GM13977 (cell line): ENCODE measurements at places on chromosomes 1 and 21.

GRCh38 chr1:1124786-1125642 is 9.1 kb upstream of the C1orf159 start:
- DNase-seq, result no peak

DNA sequence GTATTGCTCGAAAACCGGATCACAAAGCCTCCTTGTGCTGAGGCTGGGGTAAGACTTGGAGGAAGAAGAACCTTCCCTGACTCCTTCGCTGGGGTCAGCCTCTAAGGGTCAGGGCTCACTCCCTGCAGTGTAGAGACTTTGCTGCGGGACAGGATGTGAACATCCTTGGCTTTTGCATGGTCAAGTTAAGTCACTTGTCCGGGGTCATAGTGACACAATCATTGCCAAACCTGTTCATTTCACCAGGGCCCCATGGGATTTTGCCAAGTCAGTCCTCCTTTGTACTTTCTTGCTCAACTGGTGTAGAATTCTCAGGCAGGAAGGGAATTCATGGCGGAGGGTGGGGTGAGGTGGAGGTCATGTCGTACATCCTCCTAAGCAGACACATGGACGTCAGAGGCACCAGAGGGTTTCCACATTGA is 24.7 kb upstream of the IL10 start:
- DNase-seq, result no peak

DNA sequence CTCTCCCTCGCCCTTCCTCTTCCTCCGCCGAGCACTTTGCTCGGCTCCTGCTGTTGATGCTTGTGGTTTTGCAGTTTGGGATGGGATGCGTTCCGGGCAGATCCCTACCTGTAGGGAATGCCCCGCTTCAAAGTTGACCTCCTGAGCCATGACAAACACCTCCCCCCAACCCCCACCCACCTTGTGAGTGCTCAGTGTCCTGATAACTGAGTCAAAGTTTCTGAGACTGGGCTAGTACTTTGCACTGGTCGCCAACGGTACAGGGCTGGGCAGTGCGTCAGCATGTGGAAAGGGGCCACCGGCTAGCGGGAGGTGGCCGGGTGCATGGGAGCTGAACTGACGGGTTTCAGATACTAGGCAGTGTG is 771 bp downstream of the RABGAP1L start:
- DNase-seq, result no peak

DNA sequence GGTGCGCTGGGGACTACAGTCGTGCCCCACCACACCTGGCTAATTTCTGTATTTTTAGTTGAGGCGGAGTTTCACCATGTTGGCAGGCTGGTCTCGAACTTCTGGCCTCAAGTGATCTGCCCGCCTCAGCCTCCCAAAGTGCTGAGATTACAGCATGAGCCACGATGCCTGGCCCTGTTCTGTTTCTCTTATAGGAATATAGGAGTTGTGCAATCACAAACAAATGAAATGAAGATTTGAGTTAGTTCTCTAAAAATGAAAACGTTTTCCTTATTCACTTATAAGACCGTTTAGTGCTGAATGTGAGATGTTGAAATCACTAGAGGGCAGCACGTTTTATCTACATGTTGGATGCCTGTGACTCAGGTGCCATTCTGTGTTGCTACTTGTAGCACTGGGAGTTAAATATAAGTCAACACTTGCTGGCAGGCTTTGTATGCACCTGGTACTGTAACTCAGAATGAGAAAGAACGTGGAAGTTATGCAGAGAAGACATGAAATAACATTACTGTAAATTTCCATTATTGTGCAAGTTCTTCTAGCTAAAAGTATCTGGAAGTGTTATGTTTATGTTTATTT is 45.8 kb downstream of the MIGA1 start:
- DNase-seq, result peak; percentile 16

- no peak for DNase-seq
Observed at GRCh38 chr1:221972276-221973235, 230.7 kb upstream of the DUSP10 start.

DNA sequence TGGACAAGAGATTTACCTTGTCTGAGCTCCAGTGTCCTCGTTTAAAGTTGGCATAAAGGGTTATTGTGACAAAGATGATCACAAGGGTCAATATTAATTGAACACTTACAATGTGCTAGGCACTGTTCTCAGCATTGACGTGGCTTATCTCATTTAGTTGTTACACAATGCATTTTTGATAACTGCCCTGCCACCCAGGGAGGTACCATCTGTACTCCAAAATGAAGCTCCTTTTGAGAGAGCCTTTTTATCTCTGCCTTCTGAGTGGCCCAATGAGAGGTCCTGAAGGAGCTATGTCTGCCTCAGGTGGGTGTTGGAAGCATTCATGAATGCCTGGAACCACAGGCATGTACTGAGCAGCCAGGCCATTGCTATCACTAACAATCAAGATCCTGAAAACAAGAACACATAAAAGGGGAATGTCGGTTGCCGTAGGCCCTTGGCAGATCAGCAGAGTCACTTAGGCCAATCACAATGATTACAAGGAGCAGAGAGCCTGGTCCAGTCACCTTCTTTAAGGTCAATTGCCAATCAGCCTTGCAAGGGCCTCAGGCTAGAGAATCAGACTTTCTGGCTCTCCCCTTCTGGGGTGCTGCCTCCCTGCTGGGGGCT is 78.5 kb downstream of the NMNAT2 start:
- no peak for DNase-seq

DNA sequence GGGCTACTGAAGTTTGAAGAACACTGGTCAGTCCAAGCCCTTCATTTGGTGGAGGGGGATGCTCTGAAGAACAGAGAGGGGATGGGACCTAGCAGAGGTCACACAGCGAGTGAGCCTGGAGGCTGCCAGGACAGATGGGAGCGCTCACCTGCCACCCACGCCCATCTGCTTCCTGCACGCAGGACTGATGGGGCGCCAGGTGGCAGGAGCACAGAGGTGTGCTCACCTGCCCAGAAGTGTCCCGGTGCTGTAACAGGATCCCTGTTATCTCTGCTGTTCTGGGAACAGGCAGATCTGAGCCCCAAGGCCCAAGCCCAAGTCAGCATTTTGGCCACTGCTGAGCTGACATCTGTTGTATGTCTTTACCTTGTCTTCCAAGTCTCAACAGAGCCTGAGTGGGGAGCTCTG is 40.5 kb downstream of the EPHB2 start:
- DNase-seq, result no peak

GRCh38 chr1:185601189-185601588 is 133.0 kb upstream of the HMCN1 start:
- no peak for DNase-seq

DNA sequence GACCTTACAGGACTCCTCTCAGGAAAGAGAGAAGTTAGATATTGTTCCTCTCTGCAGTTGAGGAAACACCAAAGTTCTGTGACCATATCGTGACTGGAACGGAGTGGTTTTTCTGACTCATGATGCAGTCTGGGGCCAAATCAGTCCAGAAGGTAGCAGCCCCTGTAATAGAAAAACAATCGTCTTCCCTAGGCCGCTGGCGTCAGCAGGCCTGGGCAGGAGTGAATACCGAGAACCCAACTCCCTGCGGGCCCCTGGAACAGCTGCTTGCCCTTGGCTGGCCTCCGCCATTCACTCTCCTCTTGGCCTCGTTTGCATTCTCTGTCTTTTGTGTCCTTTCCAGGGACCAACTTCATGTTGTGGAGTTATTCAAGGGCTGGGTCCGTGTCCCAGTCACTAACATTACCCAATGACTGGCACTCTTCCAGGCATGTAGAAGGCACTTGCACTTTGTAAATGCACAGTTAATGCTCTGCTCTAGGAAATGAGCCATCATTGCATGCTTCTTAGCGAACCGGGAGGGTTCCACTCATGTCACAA is 10.9 kb upstream of the CD101 start:
- no peak for DNase-seq

DNA sequence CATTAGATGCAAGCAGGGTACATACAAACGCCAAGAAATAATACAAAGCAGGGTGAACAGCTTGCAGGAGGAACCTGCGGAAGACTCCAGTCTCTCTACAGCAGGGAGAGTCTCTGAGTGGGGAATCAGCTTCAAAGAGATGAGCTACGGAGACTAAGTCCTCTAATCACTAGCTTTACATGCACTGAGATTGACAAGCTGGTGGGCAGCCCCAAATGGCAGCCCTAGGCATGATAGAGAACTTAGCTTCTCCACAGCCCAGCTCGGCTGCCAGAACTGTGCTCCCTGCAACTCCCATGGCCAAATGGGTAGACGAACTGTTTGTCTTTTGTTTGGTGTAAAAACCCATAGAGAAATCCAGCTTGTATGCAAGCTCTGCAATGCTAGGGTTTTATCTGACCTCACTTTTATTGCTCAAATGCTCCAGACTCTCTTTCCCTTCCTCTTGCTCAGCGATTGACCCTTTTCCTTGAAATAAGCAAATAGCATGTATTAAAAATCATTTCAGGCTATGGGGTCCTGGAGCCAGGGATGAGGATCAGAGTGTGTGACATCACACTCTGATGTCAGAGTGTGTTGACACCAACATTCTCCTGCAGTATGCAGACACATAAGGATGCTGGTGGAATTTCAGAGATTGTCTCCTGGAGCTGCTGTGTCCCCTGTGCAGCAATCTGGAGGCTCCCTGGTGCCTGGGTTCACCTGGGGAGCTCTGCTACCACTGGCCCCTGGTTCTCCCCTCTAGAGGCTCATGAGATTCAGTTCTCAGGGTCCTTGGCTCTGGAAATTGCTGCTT is 238.5 kb downstream of the TTLL7 start:
- DNase-seq, result no peak

- DNase-seq, result no peak
Observed at GRCh38 chr1:85756864-85757263, 48.6 kb upstream of the ZNHIT6 start.

GRCh38 chr1:154923695-154924094 is 12.8 kb downstream of the PMVK start:
- DNase-seq, result no peak
